ENCODE measurements at places on chromosomes 11 and 22. TPM values are rescaled to one million over a fixed set of nuclear protein-coding genes. Genes with fewer than 3 reads are reported as not detected.

Gene GTPBP1
- total RNA-seq, result 43.0 TPM

Gene CNGA4
- total RNA-seq, result not detected

Gene NELL1
- not detected for total RNA-seq

Gene FAM180B
- total RNA-seq, result not detected

DNA sequence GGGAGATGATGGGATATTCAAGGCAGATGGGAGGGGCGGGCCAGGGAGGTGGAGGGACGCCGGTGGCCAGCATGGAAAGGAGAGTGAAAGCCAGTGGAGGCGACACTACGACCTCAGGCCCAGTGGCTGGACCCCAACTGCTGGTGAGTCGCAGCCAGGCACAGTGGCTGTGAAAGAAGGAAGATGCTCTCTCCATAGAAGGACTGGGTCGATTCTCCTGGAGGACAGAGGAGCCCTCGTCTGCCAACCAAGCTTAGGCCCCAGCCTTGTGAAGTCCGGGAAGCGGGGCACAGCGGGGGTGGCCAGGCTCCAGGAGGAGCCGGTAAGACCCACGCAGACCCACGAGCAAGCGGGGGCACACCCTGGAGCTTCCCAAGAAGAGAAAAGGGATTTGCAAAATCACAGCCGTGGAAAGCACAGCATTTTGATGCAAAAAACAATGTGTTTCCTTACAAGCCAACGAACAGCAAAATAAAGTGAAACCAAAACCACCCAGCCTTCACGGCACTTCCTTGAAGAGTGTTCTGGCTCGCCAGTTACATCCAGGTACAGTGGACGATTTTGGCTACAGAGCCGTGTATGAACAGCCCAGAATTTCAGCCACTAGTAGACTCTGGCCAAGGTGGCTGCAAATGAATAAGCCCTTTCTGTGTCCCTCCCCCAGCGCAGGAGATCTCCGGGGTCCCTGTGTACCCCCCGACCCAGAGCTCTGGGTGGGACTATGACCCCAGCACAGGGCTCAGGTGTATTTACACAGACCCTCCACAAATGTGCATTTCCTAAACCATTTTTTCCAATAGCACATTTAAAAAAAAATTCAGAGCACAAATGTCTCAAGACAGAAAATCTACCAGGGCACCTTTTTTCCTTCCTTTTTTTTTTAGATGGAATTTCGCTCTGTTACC, 96.9 kb downstream of the TRMU start:
- DNase-seq, result no peak

GRCh38 chr22:44975427-44976262, 34.2 kb downstream of the PHF21B start:
- peak; percentile 91 for DNase-seq

DNA sequence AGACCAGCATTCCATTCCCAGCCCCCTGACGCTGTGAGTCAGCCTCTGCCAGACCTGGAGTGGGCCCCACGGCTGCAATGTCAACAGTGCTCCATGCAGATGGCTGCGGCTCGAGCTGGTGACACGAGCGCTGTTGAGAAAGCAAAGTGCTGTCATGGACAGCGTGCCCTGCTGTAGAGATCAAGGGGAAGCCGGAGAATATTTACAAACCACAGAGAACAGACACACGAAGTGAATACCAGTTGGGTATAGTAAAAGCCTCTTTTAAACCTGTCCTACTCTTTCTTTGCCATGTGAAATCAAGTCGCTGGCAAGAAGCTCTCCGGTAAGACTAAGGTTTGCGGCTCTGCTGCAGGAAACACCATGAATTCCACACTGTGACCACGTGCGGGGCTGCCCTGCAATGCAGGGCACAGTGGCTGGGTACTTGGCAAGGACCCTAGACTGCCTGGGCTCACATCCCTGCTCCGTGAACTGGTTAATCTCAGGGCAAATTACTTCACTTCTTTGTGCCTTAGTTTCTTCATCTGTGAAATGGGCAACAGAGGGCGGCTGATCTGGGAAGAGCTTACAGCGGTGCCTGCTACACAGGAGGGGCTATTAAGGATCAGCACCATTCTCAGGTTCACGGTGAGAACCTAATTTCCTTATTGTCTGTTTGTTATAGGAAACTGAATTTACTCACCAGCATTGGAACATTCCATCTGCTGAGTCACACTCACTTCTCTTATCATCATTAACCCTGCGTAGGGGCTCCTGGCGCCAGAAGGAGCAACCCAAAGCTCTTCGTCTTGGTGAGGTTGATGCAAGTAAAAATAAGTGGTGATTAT, 27.8 kb upstream of the ELFN2 start:
- DNase-seq, result peak; percentile 39

GRCh38 chr11:73215191-73216134, 2.6 kb upstream of the P2RY2 start:
- no peak for DNase-seq

DNA sequence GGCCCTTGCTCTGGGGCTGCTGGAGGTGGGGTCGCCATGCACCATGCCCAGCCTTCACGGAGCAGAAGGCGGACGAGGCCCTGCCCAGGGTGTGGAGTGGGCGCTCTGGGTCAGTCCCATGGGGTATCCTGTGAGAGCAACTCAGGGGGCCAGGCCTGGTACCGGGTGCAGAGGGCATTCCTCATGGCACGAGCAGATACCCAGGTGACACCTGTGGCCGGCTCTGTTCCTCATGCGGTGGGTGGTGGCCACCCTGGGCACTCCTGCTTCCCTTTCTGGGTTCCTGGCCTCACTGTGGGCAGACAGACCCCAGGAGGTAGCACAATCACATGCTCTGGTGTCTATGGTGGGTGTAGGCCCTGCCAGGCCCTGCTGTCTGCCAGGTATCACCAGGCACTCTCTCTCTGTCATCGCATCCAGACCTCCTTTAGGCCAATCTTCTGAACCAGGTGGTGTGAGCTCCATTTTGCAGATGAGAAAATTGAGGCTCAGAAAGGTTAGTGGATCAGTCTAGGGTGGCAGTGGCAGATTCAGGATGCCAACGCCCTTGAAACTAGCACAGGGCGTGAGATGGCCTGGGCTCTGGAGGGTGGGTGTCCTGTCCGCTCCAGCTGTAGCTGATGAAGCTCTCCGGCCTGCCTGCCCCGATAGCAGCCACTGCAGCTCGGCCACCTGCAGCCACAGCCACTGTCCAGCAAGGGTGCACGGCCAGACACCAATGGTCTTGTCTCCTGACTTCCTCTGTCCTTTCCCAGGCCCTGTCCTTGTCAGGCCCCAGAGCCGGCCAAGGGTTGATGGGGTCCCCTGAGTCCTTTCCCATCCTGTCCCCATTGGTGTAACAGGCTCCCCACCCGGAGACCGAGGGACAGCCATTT, 15.1 kb downstream of the DGKZ start:
- DNase-seq, result no peak

DNA sequence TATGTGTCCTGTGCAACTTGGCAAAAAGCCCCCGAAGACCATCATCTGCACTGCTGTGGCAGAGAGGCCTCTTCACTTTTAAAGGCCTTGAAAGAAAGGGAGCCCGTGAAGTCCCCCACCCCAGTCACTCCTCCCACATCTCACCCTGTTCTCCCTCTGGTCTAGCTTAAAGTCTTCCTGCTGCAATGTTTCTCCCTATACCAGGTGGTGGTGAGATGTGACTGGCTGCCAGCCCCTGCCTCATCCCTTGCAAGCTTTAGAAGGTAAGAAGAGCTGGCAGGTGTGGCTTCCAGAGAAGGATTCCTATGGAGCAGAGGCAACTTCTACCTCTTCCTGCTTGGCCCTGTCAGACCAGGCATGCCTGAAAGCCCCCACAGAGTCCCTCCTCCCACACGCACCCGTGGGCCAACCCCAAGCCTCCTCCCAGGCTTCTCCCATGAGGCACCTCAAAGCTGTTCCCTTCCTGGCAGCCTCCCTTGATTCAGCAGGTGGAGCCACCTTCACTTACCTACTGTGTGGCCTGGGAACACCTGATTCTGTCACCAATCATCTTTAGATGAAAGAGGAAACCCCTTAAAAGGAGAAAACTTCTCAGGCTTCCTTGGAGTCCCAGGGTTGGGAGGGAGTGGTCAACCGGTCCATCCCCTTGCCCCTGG, 4.0 kb upstream of the TRIM29 start:
- no peak for DNase-seq

GRCh38 chr22:50008151-50009040, 4.2 kb downstream of the IL17REL start:
- no peak for DNase-seq
